Stimulated activated CD4-positive, alpha-beta T cell treated with anti-CD3 and anti-CD28 coated beads, Interleukin-2, amount 100 ng/mL, for 24 hours (primary cell): ENCODE measurements at places on chromosomes 5 and 9.

DNA sequence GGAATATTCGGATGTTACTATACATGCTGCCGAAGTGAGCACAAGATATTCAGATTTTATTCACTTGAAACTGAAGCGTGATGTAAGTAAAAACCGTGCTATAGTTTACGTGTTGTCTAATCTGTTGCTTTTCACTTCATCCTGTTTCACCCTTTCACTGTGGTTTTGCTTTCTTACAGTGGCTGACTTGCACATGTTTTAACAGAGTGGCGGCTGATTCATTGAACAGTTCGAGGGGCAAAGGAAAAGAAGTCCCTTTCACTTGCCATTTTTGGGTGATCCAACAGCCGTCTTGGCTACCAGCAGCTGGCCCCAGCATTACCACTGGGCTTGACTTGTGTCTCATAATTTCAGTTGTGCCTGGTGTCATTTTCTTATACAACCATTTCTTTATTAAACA, 134.0 kb downstream of the IRX1 start:
- no peak for DNase-seq

- peak; percentile 47 for DNase-seq
These were observed 12.6 kb upstream of the FYB1 start for GRCh38 chr5:39231705-39232525.

DNA sequence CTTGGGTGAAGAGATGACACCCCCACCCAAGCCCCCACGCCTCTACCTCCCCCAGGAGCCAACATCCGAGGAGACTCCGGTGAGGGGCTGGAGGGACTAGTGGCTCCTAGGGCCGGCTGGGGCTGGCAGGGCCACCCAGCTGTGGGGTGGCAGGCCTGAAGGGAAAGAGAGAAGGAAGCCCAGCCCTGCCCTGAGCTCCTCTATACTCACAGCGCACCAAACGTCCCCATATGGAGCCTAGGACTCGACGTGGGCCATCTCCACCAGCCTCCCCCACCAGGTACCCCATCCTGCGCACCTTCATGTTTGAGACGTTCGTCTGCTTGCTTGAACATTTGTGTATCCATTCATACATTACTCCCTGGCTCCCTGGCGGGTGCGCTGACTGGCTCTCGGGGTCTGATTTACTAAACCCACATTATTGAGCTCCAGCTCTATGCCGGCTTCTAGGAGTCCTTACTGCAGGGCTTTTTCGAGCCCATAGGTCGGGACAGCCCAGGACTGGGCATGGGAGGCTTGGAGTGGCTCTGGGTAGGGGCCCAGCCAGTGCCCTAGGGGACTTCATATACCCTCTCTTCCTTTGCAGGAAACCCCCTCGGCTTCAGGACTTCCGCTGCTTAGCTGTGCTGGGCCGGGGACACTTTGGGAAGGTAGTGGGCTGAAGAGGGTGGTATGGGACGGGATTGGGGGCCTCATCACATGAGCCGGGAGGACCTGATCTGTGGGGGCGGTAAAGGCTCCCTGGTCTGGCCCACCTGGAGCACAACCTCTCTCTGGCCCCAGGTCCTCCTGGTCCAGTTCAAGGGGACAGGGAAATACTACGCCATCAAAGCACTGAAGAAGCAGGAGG, 9.1 kb downstream of the ZDHHC12 start:
- DNase-seq = no peak

DNA sequence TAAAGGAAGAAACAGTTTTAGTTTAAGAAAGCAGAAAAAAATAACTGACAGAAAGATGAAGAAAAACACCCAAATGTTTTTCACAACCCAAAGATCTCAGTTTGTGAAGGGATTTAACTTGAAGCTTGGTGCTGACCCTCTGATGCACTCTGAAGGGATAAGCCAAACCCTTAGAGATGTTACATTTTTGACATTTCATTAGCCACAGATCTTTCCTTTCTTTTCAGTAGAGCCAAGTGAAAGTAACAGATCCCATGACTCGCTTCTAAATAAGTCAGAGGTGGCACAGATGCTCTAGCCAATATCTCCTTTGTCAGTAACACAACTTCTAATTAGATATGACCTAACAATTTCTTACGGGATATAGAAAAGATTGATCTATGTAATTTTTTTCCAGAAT, 394.5 kb upstream of the EDIL3 start:
- no peak for DNase-seq

DNA sequence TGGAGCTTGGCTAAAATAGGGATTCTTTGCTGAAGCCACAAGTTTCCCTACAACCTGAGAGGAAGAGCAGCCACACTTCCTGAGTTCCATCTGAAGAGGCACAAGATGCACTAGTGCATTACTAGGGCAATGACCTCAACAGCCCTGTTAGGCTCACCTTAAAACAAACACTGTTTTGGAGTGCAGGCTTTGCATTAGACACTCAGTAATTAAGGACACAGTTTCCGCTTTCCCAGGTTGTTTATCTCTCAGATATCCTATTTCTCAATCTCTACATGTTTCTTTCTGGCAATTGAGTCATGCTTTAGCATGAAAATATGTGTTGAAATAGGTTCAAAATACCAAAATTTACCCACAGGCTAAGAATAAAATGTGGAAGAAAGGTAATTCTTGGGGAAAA, 34.2 kb downstream of the EMB start:
- DNase-seq = no peak

GRCh38 chr9:1173993-1174392, 123.8 kb downstream of the DMRT2 start:
- no peak for DNase-seq

DNA sequence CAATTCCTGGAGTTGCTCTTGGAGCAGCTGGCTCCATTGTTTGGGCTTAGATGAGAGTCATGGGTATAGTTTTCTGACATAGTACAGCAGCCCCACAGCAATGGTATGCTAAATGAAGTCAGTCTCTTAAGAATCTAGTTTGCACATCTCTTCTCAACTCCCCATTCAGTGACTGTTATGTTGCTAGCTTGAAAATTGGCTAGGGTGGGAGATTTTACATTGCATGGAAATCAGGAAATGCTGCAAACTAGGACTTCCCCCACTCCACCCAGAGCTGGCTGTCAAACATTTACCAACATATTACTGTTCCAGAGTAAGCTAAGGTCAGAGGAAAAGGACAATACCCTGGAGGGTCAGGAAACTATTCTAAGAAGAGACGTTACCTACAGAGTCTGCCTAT, 17.6 kb upstream of the FCHO2 start:
- DNase-seq = no peak

GRCh38 chr5:116355819-116356601, 218.6 kb downstream of the SEMA6A start:
- DNase-seq = no peak

GRCh38 chr9:98263482-98264357, 8.3 kb upstream of the TBC1D2 start:
- peak; percentile 83 for DNase-seq

GRCh38 chr9:98778711-98779530, 17.4 kb downstream of the ANKS6 start:
- DNase-seq = no peak

- no peak for DNase-seq
These were observed 127.7 kb downstream of the DMAC1 start for GRCh38 chr9:7671847-7672246.

DNA sequence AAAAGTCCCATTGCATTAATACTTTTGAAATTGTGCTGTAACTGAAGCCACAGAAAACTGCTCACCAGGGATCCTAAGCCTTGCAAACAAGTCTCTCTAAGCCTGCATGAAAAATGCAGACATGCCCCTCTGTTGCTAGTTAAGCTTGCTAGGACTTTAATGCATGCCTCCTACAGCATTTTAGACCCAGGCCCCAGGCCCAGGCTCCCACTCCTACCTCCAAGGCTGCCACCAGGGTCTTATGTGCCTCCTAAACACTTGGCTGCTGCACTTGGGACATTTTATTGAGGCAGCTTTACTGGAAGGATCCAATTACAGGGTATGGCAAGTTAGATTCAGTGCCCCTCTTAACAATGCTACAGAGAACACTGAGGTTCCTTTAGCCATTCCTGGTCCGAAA, 467.3 kb upstream of the CLINT1 start:
- no peak for DNase-seq

DNA sequence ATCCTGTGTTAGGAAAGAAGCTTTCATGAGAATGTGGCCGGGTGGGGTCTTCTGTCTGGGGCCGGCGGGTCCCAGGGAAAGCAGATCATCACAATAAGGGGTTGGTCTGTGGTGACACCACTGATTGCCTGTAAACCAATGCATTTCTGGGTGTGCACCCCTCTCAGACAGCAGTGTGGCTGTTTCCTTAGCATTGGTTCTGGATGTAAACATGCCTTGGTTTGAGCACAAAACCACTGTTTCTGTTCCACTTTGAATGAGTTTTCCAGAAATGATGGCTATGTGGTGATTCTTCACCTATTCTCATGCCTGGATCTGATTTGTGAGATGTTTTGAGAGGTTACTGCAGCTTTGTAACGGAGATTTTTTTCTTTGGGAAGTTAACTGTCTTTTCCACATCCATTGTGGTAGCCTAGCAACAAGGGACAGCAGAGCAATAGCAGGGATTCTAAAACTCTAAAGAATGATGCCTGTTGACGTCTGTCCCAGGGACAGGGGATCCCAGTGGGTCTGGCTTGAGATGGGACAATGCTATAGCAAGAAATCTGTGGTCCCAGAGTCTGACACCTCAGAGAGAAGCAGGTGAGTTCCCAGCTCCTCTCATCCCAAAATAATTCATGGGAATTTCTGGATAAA, at the start of gene CCDC192:
Gene CCDC192 (plus strand): TSS at position 466 of the 636 bp plus-strand sequence. CDS start 55 bp downstream, at position 521.
- no peak for DNase-seq

- DNase-seq = no peak
These were observed 431.1 kb downstream of the DTWD2 start for GRCh38 chr5:118557251-118557661.

GRCh38 chr5:11903121-11903613, 1.1 kb downstream of the CTNND2 start:
- no peak for DNase-seq

DNA sequence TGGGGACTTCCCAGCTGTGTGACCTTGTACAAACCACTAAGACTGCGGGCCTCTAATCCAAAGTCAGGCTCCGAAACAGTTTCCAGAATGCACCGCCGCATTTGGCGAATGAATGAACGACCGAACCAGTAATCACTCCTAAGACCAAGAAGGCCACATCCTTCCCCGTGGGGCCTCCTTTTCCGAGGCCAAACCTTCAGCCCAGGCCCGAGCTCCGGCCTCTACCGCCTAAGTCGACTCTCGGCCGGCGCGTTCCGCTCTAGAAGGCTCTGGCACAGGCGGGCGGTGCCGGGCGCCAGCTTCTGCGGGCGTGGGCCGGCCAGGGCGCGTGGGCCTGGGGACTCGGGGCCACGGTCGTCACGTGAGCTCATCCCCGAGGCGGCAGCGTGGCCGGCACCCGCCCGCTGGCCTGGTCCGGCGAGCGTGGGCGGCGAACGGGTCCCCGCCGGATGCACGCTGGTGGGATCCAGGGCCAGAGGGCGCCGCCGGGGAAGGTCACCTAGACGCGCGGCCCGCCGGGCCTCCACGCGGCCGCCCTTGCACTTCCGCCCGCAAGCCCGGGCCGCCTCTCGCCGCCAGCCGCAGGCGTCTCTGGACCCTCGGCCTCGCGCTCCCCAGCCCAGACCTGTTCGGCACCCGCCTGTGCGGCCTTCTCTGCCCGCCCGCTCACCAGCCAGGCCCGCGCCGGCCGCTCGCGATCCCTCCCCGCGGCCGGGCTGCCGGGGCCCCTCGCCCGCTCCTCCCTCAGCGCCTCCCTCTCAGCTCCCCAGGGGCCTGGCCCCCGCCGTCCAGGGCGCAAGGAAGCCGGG, 754 bp downstream of the VDAC1 start:
- peak; percentile 61 for DNase-seq

GRCh38 chr5:78672154-78672553, 23.6 kb upstream of the LHFPL2 start:
- DNase-seq = no peak

DNA sequence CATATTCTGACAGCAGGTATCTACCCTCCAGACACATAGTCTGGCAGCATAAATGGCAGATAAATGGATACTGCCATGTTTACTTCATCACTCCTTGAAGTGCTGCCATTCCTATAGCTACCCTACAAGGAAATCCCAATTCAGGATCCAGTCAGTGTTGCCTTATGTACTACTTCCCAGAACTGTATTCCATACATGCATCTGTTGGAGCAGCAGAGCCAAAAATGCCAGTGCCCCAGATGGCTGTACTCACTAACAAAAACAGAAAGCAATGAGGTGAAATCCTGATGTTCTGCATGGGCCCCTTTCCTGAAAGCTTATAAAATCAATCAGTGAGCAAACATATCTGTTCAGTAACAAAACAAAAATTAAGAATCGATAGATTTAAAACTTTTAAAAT, 490.0 kb upstream of the COX7C start:
- no peak for DNase-seq

- no peak for DNase-seq
These were observed 295.9 kb upstream of the TNC start for GRCh38 chr9:115413766-115414382.

DNA sequence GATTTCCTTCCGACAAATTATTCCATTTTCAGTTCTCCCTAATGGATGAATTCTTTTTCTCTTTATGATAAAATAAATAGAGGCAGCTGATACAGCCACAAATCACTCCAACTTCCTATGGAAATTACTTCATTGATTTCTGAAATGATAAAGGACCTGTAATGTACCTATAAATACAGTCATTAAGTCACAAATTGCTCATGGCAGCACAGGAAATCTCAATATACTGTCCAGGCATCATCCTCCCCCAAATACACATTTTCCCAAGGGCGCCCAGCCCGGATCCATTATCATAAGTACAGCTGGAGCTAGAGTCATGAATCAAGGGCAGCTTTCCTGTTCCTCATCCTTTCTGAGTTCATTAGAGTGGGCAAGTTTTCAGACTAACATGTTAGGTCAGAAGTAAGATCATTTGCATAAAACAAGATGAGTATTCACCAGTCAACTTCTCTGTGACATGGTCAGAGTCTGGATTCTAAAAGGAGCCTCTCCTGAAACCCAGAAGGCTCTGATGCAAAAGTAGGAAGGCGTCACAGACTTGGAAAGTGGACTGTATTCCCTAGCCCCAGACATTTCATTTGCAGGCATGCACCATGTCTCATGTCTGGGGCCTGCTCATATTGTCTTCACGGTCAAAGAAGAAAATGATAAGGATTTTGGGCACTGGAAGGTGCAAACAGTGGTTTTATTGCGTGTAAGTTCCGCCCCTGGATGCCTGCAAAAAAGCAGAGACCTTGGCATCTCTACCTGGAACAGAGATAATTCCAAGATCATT, 383.2 kb downstream of the PLK2 start:
- DNase-seq = no peak

DNA sequence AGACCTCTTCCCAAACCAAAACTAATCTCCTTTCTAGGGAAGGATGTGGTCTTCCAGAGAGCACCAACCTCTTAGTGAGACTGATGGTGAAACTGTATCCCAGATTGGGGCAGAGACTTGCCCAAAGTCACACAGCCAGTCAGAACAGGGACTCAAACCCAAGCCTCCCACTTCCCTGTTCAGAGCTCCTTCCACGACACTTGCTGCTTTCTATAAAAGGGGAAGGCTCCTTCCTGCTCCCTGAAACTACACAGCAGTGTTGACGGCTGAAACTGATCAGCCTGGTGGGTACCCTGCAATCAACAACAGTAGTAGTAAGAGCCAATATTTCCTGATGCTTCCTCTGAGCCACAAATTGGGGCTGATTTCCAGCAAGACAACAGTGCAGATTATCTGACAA, 1.5 kb downstream of the TOR2A start:
- no peak for DNase-seq
